ENCODE measurements at places on chromosomes 1 and 21.

GRCh38 chr1:170198090-170198489 is 52.3 kb downstream of the NTMT2 start:
- no peak for DNase-seq

GRCh38 chr21:25615880-25616279 is 8.6 kb upstream of the MRPL39 start:
- DNase-seq: no peak

- DNase-seq: no peak
Measured at GRCh38 chr1:152448095-152448494, 34.0 kb upstream of the CRNN start.

DNA sequence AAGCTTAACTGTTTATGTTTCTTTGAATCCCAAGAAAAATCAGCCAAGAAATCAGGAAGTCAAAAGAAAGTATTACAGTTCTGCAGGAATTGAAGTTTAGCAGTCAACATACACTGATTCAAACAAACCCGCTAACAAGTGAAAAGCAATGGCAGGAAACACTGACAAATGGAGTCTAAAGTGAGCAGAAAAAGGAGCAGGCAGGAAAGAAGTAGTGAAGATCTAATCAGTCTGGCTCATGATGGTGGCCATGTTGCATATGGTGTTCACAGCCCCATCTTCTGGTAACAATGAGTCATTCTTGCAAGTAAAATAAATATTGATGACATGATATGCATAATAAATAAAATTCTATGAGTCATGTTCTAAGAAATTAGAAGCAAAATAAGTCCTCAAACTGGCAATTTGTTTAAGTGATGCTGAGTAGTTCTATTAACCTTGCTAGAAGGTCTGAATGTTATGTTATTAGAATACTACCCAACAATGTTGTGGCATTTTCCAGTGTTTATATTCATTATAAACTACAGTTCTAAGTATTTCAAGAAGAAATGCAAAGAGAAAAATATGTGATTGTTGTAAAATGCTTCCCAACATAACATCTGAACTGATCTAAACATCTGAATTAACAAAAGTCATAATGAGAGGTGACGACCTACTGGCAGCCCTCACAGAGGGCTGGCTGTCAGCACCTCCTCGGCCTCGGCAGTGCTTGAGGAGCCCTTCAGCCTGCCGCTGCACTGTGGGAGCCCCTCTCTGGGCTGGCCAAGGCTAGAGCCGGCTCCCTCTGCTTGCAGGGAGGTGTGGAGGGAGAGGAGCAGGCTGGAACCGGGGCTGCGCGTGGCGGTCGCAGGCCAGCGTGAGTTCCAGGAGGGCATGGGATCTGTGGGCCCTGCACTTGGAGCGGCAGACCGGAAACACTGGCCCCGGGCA is 5.7 kb upstream of the ACBD6 start:
- no peak for DNase-seq

DNA sequence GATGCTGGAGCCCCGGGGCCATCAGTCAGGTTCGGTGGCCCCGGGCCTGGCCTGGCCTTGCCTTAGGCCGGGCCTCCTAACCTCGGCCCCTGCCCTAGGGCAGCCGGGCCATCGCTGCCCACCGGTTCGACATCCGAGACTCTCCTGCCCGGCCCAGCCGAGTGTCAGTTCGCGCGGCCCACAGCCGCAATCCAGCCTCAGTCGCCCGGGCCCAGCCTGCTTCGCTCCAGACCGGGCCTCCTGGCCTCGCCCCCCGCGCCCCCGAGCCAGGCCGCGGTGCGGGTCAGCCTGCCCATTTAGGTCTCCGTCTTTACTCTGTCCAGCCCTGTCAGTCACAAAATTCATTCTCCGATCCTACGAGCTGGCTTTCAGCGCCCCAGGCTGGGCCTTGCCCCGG is 777 bp downstream of the LRRC41 start:
- DNase-seq: no peak

DNA sequence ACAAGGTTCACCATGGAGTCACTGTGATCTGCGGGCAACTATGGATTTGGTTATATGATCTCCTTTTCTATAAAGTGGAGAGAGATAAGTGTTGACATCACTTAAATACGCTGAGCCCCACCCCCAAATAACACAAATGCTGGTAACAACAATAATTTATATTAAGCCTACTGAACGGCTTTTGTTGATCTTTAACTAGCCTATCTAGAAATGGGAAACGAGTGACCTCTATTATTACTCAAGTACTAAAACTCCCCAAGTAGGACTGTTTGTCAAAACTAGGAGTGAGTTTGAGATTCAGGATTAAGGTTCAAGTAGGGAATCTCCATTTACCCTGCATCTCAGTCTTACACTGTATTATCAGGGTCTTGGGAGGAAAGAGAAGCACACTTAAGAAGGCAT is 52.2 kb downstream of the MAP3K7CL start:
- no peak for DNase-seq

DNA sequence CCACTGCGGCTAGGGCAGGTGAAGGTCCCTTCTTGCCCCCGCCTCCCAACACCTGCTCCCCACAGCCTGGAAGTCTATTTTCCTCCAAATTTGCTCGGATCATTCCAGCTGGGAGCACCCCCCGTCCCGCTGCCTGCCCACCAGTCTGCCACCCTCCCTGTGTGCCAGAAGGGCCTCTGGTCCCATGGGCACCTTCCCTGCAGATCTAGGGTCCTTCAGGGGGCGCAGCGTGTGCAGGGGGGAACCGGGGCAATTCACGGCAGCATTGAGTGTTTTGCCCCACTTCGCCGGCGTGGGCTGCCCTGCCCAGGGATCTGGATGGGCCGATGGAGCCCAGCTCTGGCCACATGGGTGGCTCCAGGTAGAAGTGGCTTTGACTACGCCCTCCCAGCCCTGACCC is 26.3 kb upstream of the PEX10 start:
- no peak for DNase-seq

- DNase-seq: no peak
Measured at GRCh38 chr1:206834711-206835110, 30.7 kb upstream of the IL20 start.

DNA sequence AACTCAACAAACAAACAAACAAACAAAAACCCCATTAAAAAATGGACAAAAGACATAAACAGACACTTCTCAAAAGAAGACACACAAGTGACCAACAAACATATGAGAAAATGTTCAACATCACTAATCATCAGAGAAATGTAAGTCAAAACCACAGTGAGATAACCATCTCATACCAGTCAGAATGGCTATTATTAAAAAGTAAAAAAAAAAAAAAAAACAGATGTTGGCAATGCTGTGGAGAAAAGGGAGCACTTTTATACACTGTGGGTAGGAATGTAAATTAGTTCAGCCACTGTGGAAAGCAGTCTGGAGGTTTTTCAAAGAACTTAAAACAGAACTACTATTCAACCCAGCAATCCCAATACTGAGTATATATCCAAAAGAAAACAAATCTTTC is 94.7 kb downstream of the PLPP3 start:
- DNase-seq: no peak

DNA sequence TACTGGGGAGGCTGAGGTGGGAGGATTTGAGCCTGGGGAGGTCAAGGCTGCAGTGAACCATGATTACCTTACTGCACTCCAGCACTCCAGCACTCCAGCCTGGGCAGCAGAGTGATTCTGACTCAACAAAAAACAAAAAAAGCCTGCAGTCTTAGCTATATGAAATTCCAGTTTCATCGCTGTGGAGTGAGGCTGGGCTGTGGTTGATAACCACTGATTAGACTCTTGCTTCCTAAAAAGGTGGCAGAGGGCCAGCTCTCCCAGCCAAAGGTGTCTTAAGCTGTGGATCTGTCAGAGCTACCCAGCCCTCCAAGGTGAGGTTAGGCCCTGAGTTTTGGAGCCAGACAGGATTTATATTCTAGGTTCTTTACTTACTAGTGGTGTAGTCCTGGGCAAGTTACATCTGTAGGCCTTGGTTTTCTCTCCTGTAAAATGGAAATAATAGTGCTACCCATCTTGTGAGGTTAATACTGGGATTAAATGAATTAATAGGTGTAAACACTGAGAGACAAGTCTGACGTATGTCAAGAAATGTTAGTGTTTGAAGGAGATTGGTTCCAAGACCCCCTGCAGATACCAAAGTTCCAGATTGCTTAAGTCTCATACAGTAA is 35.9 kb downstream of the TMCC2 start:
- no peak for DNase-seq

DNA sequence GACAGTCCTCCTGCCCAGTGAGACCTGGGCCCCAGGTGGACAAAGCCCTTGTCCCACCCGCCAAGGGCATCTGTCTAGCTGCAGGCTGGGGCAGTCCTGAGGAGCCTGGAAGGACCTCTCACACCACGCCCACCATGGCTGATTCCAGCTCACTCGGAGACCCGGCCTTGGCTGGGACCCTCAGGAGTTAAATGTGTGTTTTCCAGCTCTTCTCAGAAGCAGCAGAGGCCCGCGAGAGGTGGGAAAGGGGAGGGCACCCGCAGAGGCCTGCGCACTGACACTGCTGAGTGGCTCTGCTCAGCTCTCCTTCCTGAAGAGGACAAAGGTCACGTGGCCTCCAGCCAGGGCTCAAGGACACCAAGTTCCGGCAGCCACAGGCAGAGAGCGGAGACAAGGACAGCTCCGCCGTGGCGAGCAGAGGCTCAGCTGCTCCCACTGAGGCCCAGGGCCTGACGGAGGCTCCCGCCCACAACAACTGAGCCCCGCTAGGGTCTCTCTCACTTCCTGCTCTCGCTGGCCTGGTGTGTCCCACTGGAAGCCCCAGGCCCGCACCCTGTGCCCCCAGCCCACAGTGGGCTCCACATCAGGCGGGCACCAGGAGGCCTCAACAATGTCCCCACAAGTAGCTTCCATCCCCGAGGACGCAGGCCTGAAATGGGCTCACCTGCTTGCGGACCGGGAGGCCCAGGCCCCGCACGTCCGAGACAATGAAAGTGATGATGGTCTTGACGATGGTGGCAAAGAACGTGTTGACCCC is 16.9 kb downstream of the SLC19A1 start:
- DNase-seq: no peak

- no peak for DNase-seq
Measured at GRCh38 chr21:44709426-44710293, 1.7 kb downstream of the TSPEAR start.

- DNase-seq: no peak
Measured at GRCh38 chr21:45974073-45975019, 7.2 kb upstream of the COL6A1 start.

- peak; percentile 65 for DNase-seq
Measured at GRCh38 chr1:201503397-201504176, 3.3 kb downstream of the CSRP1 start.

DNA sequence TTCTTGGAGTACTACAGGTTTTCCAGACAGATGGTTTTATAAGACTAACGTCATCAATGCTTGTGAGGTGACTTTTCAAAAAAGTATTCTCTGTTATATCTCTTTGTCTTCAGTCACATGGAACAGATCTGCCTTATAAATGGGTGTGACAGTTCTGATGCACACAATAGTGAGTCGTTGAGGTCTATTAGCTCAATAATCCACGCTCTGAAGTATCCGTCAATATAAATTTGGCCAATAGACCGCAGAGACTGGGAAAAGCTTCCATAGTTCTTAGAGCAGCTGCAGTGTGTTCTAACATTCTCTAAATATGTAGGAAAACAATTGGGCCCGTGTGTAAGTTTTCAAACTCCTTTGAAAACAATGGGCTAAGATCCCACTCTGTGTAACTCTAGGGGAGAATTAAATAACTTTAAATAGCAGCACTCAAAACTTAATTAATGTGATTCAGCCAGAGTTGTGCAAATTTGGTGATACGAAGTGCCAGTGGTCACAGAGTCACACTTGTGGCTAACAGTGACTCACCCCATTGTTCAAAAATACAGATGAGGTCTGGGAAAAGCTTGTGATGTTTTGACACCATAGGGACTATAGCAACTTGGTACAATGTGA is 316.0 kb downstream of the LMO4 start:
- no peak for DNase-seq

GRCh38 chr1:86773341-86774288 is 69.2 kb downstream of the SH3GLB1 start:
- no peak for DNase-seq

- DNase-seq: no peak
Measured at GRCh38 chr1:178052650-178053461, 41.0 kb upstream of the RASAL2 start.

GRCh38 chr21:30714456-30714855 is 4.1 kb downstream of the KRTAP21-3 start:
- no peak for DNase-seq

DNA sequence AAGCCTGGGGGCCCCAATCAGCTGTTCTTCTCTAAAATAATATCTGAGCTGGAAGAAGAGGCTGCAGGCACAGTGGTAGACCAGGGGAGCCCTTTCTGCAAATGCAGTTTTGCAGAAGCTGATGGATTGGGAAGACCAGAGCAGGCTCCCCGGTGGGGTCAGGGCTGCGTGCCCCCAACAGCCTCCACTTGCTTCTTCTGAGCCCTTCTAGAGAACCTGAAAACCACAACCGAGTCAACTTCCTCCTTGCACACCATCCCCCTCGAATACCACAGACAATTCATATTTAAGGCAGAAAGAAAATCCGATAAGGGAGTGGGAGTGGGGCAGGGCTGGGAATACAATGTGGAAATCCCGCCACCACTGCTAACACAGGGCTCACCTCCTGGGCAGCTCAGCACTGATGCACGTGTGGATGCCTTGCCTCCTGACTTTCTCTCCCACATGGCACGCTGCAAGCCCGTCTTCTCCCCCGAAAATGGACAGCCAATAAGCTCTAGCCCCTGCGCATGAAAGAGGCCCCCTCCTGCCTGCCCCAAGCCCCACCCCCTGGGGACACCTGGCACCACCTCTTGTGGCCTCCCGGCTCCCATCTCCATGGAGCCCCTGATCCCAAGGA is 25.4 kb upstream of the ALDH4A1 start:
- DNase-seq: no peak

- DNase-seq: no peak
Measured at GRCh38 chr21:43287111-43287760, 118.4 kb downstream of the CRYAA start.

DNA sequence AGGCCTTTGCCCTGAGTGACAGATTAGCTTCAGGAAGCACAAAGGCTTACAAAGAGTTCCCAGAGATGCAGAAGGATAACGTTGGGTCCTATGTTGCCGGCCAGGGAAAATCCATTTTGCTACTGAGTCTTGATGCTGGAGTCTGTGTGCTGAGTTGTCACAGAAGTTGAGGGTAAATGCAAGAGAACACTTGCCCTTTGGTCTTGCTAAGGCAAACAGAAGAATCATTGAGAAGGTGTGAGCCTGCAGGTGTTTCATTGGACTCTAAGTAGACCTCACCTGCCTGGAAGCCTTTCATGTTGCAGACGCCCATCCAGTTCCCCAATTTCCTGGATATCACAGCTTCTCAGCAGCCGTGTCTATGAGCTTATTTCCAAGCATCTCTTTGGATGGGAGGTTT is 105.2 kb downstream of the PCP4 start:
- DNase-seq: no peak

Measured in 8988T (cell line).